CD4-positive, alpha-beta memory T cell (primary cell): ENCODE measurements at places on chromosomes 16 and 17.

DNA sequence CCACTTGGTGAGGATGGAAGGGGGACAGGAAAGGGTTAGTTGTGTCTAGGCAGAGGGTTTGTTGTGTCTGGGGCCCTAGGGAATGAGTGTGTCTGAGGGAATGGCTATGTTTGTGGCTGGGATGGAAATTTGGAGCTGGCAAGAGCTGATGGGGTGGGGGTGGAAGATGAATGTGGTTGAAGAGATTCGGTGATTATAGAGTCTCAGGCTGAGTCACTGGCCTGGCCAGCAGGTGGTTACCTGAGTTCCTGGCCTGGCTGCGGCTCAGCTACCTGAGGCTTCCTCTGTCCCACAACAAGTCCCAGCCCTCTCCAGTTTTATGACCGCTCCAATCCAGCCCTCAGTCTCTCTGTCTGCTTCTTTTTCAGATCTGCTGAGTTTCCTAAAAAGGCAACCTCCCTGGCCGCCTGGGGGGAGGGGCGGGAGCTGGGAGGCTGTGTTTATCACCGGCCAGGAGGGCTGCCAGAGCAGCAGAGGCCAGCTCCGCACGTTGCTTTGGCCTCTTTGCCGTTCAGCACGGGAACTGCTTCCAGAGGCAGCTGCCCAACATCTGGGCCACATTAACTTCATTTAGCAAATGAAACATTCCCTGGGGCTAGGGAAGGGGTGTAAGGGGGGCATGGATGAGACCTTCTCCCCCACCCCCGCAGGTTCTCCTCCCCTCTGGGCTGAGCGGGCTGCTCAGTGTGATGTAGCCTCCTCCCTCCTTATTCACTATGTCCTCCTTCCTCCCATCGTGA lies 21.8 kb downstream of the ITGB3 start:
- H3K36me3 ChIP-seq, result no peaks in the 10 kb centered on the region
- H3K27me3 ChIP-seq, result no peaks in the 10 kb centered on the region
- H3K27ac ChIP-seq, result no peak overlapping the region
- H3K4me3 ChIP-seq, result no peak overlapping the region
- no peaks in the 10 kb centered on the region for H3K4me1 ChIP-seq

GRCh38 chr16:78034530-78034929 lies 12.2 kb downstream of the CLEC3A start:
- no peak overlapping the region for H3K27ac ChIP-seq
- H3K36me3 ChIP-seq, result no peaks in the 10 kb centered on the region
- no peak overlapping the region for H3K4me3 ChIP-seq
- H3K4me1 ChIP-seq, result peaks cover 6% of the 10 kb centered on the region
- H3K27me3 ChIP-seq, result no peaks in the 10 kb centered on the region
- no peak for DNase-seq

DNA sequence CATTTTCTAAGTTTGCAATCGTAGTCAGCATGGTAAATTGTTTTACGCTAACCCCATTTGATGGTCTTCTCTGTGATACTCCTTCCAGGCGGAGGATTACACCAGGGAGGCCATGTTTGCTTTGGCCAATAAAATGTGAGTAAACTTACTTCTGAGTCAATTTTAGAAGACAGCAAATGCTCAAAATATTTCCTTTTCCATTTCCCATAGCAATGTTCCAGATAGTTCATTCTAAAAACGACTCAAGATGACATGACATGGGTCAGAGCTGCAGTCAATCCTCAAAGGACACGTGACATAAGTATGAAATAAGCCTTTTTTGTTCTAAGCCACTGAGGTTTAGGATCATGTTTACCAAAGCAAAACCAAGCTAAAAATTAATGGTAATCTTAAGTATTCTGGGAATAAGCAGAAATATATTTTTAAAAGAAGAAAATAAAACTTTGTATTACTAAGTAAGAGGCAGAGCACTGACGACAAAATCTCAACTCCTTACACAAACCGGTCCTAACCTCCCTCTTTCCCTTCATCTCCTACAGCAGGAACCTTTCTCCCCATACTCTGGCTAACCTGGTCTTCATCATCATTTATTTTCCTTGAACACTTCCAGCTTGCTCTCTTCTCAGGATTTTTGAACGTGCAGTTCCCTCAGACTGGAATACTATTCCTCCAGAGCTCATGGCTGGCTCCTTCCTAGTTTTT lies 266.2 kb downstream of the CEP112 start:
- no peaks in the 10 kb centered on the region for H3K27me3 ChIP-seq
- no peak for DNase-seq
- H3K27ac ChIP-seq, result no peak overlapping the region

- H3K4me1 ChIP-seq, result no peaks in the 10 kb centered on the region
- DNase-seq, result no peak
- H3K27me3 ChIP-seq, result no peaks in the 10 kb centered on the region
- H3K27ac ChIP-seq, result no peak overlapping the region
- H3K36me3 ChIP-seq, result peaks cover 7% of the 10 kb centered on the region
These were observed 76.0 kb downstream of the RAP1GAP2 start for GRCh38 chr17:2872282-2872681.

GRCh38 chr17:77027271-77027889 lies 113.4 kb upstream of the SEC14L1 start:
- H3K27ac ChIP-seq, result no peak overlapping the region
- no peaks in the 10 kb centered on the region for H3K4me1 ChIP-seq
- no peak for DNase-seq
- H3K36me3 ChIP-seq, result no peaks in the 10 kb centered on the region
- no peaks in the 10 kb centered on the region for H3K27me3 ChIP-seq
- H3K4me3 ChIP-seq, result no peak overlapping the region

- H3K27ac ChIP-seq, result no peak overlapping the region
- no peak for DNase-seq
- no peak overlapping the region for H3K4me3 ChIP-seq
- H3K27me3 ChIP-seq, result no peaks in the 10 kb centered on the region
- H3K4me1 ChIP-seq, result no peaks in the 10 kb centered on the region
These were observed 94.1 kb downstream of the TMEM132E start for GRCh38 chr17:34673516-34673915.

- no peak overlapping the region for H3K4me3 ChIP-seq
- H3K27me3 ChIP-seq, result no peaks in the 10 kb centered on the region
- no peak for DNase-seq
- H3K27ac ChIP-seq, result no peak overlapping the region
These were observed 77.1 kb upstream of the WSB1 start for GRCh38 chr17:27216836-27217235.

DNA sequence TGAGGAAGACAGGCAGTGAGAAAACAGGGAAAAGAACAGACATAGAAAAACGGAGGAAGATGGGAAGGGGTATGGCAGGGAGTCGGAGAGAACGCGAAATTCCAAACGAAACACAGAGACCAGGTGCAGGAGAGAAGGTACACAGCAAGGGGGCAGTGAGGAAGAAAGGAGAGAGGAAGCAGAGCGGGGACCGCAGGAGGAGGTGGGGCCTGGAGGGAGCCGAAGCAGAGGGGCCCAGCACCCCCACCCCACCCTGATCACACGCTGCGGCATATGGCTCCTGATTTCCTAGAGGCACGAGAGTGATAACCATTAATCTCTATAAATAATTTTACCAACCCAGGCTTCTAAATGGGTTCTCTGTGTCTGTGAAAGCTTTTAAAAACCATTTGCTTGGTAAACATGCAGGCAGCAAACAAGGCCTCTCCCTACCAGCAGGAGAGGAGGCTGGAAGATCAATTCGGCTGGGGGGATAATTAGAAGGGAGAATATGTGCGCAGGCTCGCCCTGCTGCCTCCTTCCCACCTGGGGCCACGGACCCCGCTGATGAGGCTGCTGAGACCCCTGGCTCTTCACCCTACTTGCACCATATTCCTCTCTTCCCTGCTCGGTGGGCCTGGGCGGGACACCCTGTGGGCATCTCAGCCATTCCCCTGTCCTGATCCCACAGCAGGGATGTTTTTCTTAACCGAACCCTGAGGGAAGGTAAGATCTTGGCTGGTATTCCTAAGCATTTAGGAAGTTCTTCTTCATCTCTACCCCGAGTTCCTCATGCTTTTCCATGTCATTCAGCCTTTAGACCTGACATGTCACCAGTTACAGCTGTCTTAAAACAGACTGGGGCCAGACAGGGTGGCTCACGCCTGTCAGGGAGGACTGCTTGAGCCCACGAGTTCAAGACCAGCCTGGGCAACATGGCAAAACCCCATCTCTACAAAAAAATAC lies 86.7 kb downstream of the TMEM132E start:
- H3K27ac ChIP-seq, result no peak overlapping the region
- H3K27me3 ChIP-seq, result no peaks in the 10 kb centered on the region
- H3K4me1 ChIP-seq, result no peaks in the 10 kb centered on the region
- no peak overlapping the region for H3K4me3 ChIP-seq

DNA sequence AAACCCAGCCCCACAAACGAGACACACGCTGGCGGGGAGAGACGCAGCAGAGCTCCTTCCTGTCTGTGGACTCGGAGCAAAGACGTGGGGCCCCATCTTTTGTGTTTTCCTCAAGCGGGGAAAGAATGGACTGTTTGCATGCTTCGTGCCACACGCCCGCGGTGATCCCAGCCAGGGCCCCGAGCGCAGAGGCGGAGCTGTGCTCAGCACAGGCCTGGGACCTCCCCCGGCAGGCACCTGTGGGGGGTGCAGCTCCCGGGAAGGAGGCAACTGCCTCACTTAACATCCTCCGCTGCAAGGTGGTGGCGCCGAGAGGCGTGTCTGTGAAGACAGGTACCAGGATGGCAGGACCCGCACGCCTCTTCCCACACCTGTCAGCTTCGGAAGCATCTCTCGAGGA lies 19.1 kb downstream of the TRARG1 start:
- no peaks in the 10 kb centered on the region for H3K36me3 ChIP-seq
- H3K27ac ChIP-seq, result no peak overlapping the region
- H3K4me3 ChIP-seq, result peak overlapping the region; percentile 25
- H3K27me3 ChIP-seq, result no peaks in the 10 kb centered on the region

DNA sequence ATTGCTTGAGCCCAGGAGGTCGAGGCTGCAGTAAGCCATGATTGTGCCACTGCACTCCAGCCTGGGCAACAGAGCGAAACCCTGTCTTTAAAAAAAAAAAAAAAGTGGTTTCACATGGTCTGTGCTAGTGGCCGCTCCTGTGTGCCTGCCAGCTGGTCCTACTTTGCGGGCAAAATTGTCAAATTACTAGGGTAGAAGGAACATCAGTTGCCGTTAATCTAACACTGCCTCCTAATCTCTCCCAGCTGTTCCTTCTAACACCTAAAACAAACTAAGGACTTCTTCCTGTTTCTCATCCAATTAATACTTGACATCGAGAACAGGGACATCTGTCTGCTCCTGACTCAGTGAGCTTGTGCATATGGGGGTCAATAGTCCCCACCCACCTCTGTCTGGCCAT lies 23.9 kb downstream of the TMEM11 start:
- H3K27ac ChIP-seq, result no peak overlapping the region
- H3K4me3 ChIP-seq, result no peak overlapping the region
- no peaks in the 10 kb centered on the region for H3K4me1 ChIP-seq
- DNase-seq, result no peak

GRCh38 chr16:12206098-12206748 lies 229.7 kb downstream of the SNX29 start:
- DNase-seq, result no peak
- no peak overlapping the region for H3K27ac ChIP-seq
- H3K36me3 ChIP-seq, result no peaks in the 10 kb centered on the region

DNA sequence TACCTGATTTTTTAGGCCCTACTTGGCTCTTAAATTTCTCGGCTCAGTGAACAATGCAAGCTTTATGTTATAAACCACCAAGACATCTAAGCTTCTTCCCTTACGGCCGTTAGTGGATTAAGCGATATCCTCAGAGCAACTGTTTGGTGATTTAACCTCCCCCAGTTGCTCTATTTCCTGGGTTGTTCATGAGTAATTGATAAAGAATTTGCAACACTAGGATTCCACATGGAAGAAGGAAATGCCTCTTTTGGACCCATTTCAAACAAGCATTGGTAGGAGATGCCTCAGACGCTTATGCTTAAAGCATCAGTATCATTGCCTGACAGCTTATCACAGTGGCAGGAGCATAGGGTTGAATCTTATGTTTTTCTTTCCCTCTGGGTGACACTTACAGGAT lies 65.3 kb downstream of the RBFOX1 start:
- no peak overlapping the region for H3K4me3 ChIP-seq
- no peak for DNase-seq
- no peaks in the 10 kb centered on the region for H3K4me1 ChIP-seq
- no peaks in the 10 kb centered on the region for H3K36me3 ChIP-seq
- no peak overlapping the region for H3K27ac ChIP-seq
- H3K27me3 ChIP-seq, result no peaks in the 10 kb centered on the region

GRCh38 chr17:73628642-73629552 lies 15.3 kb downstream of the SDK2 start:
- H3K4me3 ChIP-seq, result no peak overlapping the region
- no peaks in the 10 kb centered on the region for H3K36me3 ChIP-seq
- no peaks in the 10 kb centered on the region for H3K27me3 ChIP-seq
- no peaks in the 10 kb centered on the region for H3K4me1 ChIP-seq
- no peak for DNase-seq

DNA sequence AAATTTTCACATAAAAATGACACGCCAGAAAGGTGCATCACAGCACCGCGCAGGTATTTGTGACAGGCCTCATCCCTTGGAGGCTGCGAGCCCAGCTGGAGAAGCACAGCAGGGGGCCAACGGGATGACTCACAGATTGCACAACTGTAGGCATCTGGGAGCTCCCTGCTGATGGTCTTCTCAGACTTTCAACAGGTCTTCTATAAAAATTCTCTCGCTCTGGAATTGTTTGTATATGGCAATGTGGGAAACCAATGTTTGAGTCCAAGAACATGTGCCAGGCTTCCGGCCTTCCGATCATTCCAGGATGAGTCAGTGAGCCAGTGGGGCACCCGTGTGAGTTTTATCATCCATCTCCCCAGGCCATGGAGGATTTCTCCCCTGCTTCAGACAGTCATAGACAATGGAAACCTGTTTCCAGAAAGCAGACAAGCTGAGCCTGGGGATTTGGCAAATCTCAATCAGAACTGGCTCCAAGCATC lies 24.1 kb upstream of the ADORA2B start:
- no peaks in the 10 kb centered on the region for H3K27me3 ChIP-seq
- DNase-seq, result no peak
- H3K4me3 ChIP-seq, result no peak overlapping the region
- H3K27ac ChIP-seq, result no peak overlapping the region

GRCh38 chr17:82878527-82878926 lies 38.7 kb upstream of the ZNF750 start:
- no peak for DNase-seq
- peaks cover 35% of the 10 kb centered on the region for H3K4me1 ChIP-seq
- no peaks in the 10 kb centered on the region for H3K36me3 ChIP-seq
- no peaks in the 10 kb centered on the region for H3K27me3 ChIP-seq
- H3K4me3 ChIP-seq, result no peak overlapping the region
- no peak overlapping the region for H3K27ac ChIP-seq

- no peak overlapping the region for H3K27ac ChIP-seq
- H3K4me1 ChIP-seq, result peaks cover 6% of the 10 kb centered on the region
- DNase-seq, result no peak
- no peaks in the 10 kb centered on the region for H3K27me3 ChIP-seq
- H3K4me3 ChIP-seq, result no peak overlapping the region
These were observed 5.5 kb upstream of the C16orf96 start for GRCh38 chr16:4550591-4550990.
